GM23248 (cell line): ENCODE measurements at places on chromosomes 7 and 10. TPM values are rescaled to one million over a fixed set of nuclear protein-coding genes. Genes with fewer than 3 reads are reported as not detected.
A peak's percentile ranks its signal among the peaks of the same experiment; 100 is the strongest.

Gene WNT16
- total RNA-seq, result 0.22 TPM in 1 of 2 replicates, not detected in the other

GRCh38 chr7:91455411-91455810 lies 191.2 kb downstream of the FZD1 start:
- no peak overlapping the region for H3K4me3 ChIP-seq
- H3K36me3 ChIP-seq, result no peaks in the 10 kb centered on the region
- no peaks in the 10 kb centered on the region for H3K27me3 ChIP-seq

DNA sequence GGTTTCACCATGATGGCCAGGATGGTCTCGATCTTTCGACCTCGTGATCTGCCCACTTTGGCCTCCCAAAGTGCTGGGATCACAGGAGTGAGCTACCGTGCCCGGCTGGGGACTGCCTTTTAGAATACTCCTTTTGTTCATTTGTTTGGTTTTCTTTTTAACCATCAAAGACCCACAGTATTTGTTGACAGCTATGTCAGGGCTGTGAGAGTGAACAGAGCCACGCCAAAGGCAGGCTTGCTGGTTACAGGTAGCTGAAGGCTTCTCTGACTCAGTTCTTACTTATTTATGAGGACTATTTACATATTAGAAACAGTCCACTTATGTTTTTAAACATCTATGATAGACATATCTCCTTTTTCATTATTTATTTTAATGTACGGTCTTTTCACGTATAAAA lies 544.5 kb downstream of the CALN1 start:
- H3K4me3 ChIP-seq, result no peak overlapping the region
- no peak for DNase-seq
- no peaks in the 10 kb centered on the region for H3K4me1 ChIP-seq
- H3K27me3 ChIP-seq, result no peaks in the 10 kb centered on the region

Gene ASAH2B
- 3.7 and 7.8 TPM in 2 replicates for total RNA-seq

DNA sequence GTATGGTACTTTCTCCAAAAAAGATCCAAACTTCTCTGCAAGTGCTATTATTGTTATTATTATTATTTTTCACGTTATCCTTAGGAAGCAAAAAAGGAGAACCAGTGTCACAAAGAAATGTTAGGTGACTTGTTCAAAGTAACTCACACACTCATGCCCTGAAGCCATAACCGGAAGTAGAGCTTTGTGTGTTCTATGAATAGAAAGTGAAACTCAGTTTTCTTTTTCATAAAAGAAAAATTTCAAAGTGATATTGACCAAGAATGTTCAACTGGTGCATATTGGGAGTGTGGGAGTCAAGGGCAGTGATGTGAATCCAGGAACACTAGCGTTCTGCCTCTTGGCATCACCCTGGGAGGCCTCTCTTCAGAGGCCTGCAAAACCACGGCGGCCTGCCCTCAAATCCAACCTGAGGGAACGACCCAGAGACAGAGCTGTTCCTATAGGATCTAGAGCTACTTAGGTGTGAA lies 106.1 kb downstream of the PRKCQ start:
- H3K27ac ChIP-seq, result no peak overlapping the region
- no peaks in the 10 kb centered on the region for H3K4me1 ChIP-seq
- 0 out of 2 replicates have a peak, but pooled peaks cover 5% of the 10 kb centered on the region for H3K27me3 ChIP-seq
- peak overlapping the region; percentile 46; the same call in 1 of the 2 replicates for H3K4me3 ChIP-seq
- H3K36me3 ChIP-seq, result no peaks in the 10 kb centered on the region

GRCh38 chr10:25531457-25532061 lies 356.8 kb downstream of the GPR158 start:
- H3K27me3 ChIP-seq, result no peaks in the 10 kb centered on the region
- no peak overlapping the region for H3K4me3 ChIP-seq
- H3K27ac ChIP-seq, result no peak overlapping the region
- H3K4me1 ChIP-seq, result no peaks in the 10 kb centered on the region
- no peak for DNase-seq

DNA sequence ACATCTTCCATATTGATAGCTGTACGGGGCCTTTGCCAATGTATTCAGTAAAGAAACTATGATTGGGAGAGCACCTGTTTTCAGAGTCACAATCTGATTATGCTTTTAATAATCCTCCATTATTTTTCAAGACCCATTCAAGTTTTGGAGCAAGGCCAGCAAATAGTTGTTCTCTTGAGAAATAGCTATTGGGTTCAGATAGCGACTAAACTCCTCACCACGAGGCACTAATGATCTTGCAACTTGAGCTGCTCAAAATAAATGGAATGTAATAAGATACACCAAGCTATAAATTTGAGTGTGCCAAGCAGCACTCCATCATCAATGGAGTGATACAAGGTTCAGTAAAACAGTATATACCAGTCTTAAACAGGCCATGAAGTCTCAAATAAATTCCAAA lies 7.4 kb upstream of the MALRD1 start:
- no peaks in the 10 kb centered on the region for H3K4me1 ChIP-seq
- H3K27me3 ChIP-seq, result no peaks in the 10 kb centered on the region
- no peak overlapping the region for H3K4me3 ChIP-seq
- no peak overlapping the region for H3K27ac ChIP-seq
- DNase-seq, result no peak

GRCh38 chr7:15669443-15670090 lies 16.9 kb downstream of the MEOX2 start:
- H3K27me3 ChIP-seq, result no peaks in the 10 kb centered on the region
- no peaks in the 10 kb centered on the region for H3K4me1 ChIP-seq
- H3K27ac ChIP-seq, result no peak overlapping the region
- no peak overlapping the region for H3K4me3 ChIP-seq

Gene PDZD7
- total RNA-seq, result 0.54 TPM in 1 of 2 replicates, not detected in the other

- no peaks in the 10 kb centered on the region for H3K27me3 ChIP-seq
- peak; percentile 31 for DNase-seq
- H3K4me1 ChIP-seq, result peaks cover 43% of the 10 kb centered on the region
Observed at GRCh38 chr10:17236468-17237148, 8.6 kb downstream of the VIM start.

GRCh38 chr7:84389242-84389641 lies 194.7 kb upstream of the SEMA3A start:
- no peaks in the 10 kb centered on the region for H3K27me3 ChIP-seq
- peaks cover 10% of the 10 kb centered on the region for H3K4me1 ChIP-seq
- no peak overlapping the region for H3K27ac ChIP-seq
- DNase-seq, result no peak
- no peak overlapping the region for H3K4me3 ChIP-seq
- no peaks in the 10 kb centered on the region; the same call in 1 of the 2 replicates for H3K36me3 ChIP-seq

DNA sequence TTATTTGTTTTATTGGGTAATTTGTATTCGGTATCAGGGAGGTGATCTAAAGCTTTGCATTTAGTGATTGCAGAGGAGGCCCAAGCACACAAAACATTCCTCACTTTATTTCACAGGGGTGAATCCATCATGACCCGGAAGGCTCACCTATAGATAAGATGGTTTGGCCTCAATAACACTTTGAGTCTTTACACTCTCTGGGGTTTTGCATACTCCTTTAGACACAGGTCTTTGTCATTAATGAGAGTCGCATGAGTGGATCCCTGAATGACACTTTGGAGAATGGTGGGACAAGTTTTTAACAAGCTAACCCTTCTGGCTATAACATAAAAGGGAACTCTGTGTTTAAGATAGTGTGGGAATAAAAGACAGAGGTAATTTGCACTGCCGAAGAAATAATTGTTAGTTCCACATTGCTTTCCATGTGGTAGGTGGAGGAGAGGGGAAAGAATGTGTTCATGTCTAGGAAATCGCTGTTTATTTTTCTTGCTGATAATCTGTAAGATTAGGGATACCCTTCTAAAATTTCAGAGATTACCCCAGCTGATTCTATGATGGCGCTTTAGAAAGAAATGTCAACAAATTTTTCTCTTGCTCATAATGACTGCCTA lies 455.8 kb downstream of the TFEC start:
- no peak overlapping the region for H3K27ac ChIP-seq
- no peak for DNase-seq
- H3K4me1 ChIP-seq, result 0 out of 2 replicates have a peak, but pooled peaks cover 3% of the 10 kb centered on the region

Gene TEX36
- 0.76 TPM in 1 of 2 replicates, not detected in the other for total RNA-seq

Gene ATP6V0A4
- 0.43 and 1.4 TPM in 2 replicates for total RNA-seq

Gene NYAP1
- total RNA-seq, result not detected in 2 replicates

DNA sequence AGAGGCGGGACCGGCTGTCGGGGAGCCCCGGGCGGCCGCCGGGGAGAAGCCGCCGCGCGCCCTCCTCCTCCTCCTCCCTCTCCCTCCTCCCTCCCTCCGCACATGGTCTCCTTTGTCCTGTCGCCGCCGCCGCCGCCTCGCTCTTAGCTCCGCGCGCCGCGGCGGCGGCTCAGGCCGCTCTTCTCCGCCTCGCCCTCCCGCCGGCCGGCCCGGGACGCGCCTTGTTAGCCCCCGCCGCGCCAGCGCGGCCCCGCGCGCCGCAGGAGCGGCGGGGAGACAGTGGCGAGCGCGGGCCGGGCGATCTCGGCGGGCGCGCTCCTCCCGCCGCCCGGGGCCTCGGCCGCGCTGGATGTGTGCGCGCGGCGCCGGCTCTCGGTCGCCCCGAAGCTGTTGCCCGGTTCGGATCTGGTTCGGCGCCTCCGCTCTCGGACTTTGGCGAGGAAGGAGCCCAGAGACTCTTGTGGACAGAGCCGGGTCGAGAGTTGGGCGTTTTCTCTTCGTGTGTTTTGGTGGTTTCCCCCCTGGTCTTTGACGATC lies 437.4 kb upstream of the GALNT17 start:
- H3K4me3 ChIP-seq, result peak overlapping the region; percentile 84
- no peaks in the 10 kb centered on the region for H3K36me3 ChIP-seq
- peak; percentile 72 for DNase-seq
- H3K4me1 ChIP-seq, result no peaks in the 10 kb centered on the region; the same call in none of the 2 replicates

GRCh38 chr7:130481898-130482297 lies 10.0 kb upstream of the MEST start:
- peak; percentile 21 for DNase-seq
- H3K36me3 ChIP-seq, result no peaks in the 10 kb centered on the region
- H3K4me1 ChIP-seq, result no peaks in the 10 kb centered on the region
- no peak overlapping the region for H3K27ac ChIP-seq

Gene PCLO
- total RNA-seq, result not detected in 2 replicates

DNA sequence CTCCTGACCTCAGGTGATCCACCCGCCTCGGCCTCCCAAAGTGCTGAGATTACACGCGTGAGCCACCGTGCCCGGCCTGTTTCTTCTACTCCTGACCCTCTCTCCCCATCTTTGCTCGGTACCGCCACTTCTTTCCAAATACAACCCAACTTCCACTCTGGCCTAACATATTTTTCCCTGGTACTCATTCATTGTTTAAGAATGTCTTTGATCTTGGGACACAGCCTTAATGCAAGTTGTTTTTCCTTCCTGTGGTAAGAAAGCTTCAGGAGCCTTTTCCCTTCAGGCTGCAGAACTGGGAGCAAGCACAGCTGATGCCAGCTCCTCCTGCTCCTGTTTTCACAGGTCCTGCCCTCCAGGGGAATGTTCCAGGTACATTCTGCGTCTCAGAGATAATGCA lies 13.7 kb downstream of the CALML3 start:
- H3K27ac ChIP-seq, result no peak overlapping the region
- H3K36me3 ChIP-seq, result no peaks in the 10 kb centered on the region
- H3K4me1 ChIP-seq, result peaks cover 8% of the 10 kb centered on the region

Gene DDC
- not detected in 2 replicates for total RNA-seq

DNA sequence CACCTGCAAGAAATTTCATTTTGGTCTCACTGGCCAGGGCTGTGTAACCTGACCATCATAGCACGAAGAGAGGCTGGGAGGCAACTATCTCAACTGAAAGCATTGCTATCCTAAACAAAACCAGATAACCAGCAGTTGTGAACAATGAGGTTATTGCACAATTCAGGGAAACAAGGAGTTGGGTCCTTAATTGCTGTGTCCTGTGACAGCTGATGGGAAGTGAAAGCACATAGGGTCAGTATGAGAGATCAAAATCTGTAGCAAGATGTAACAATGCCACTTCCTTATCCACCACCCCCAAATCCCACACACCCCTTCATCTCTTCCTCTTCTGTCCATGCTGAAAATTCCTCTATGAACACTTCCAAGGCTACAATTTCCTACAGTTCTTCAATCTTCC lies 80.2 kb downstream of the HTR7 start:
- DNase-seq, result no peak
- H3K4me3 ChIP-seq, result no peak overlapping the region
- peaks cover 7% of the 10 kb centered on the region; the same call in 1 of the 2 replicates for H3K4me1 ChIP-seq
- no peaks in the 10 kb centered on the region for H3K27me3 ChIP-seq
- H3K27ac ChIP-seq, result no peak overlapping the region

Gene NODAL
- total RNA-seq, result not detected in 2 replicates

- DNase-seq, result no peak
- H3K4me1 ChIP-seq, result peaks cover 18% of the 10 kb centered on the region
- no peak overlapping the region for H3K4me3 ChIP-seq
Observed at GRCh38 chr7:128450409-128450808, 5.3 kb upstream of the HILPDA start.

DNA sequence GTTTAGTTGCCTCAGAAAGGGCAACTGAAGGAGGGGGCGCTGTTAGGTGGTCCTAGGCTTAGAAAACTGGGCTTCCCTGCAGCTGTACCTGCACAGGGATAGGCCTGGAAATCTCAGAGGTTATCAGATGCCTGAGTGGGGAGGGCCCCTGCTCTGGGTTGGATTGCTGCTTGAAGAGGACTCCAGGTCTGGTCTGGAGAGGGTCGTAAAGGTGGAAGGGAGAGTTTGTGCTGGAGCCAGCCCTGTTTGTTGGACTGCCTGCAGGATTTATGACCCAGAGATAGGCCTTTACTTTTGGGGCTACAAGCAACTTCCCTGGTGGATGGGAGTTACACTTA lies 765.9 kb downstream of the GRID1 start:
- H3K27me3 ChIP-seq, result no peaks in the 10 kb centered on the region
- no peak for DNase-seq
- H3K4me1 ChIP-seq, result no peaks in the 10 kb centered on the region

Gene EDRF1
- 13.2 and 16.4 TPM in 2 replicates for total RNA-seq

Gene PAX4
- not detected in 2 replicates for total RNA-seq

- H3K27me3 ChIP-seq, result no peaks in the 10 kb centered on the region
- no peak for DNase-seq
- H3K4me3 ChIP-seq, result no peak overlapping the region
Observed at GRCh38 chr7:143487061-143487460, 9.4 kb downstream of the TAS2R41 start.

Gene TSPAN12
- total RNA-seq, result under 0.01 and 2.0 TPM in 2 replicates

Gene NUTM2E
- total RNA-seq, result not detected in 2 replicates

DNA sequence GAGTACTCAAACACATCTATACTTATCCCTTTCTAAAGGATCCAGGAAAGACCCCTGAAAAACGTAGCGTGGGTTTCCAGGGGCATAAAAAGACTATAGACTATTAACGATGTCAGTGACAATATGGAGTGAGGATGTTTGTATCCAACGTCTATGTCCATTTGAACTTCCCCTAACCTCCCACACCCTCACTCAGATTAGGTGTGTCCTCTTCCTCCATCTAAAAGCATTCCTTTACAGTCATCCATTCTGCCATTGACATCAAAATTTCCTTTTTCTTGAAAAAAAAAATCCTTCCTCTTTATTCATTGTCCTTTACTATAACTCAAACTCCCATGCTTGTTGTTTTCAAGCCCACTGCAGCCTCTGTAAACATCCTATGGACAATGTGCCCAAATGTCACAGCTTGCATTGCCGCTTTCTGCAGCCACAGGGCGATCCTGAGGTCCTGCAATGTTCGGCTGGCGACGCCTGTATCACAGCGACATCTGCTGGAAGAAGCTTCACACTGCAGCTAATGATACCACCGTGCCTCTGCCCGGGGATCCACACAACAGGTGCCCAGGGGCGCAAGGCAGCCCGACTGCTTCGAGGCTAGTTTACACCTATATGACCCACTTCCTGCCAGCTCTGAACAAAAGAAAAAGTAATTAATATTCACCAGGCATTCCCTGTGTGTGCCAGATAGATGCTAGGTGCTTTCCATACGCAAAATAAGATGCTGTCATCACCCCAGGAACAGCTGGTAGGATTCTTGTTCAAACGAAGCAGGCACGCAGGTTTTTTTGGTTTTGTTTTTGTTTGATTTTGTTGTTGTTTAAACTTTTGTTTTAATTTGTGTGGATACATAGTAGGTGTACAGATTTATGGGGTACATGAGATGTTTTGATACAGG lies 267.9 kb upstream of the GHITM start:
- DNase-seq, result peak; percentile 75
- no peaks in the 10 kb centered on the region for H3K4me1 ChIP-seq
